Activated CD4-positive, alpha-beta memory T cell treated with anti-CD3 and anti-CD28 coated beads for 36 hours (primary cell): ENCODE measurements at places on chromosomes 16 and 17. TPM values are rescaled to one million over a fixed set of nuclear protein-coding genes. Genes with fewer than 3 reads are reported as not detected.
A peak's percentile ranks its signal among the peaks of the same experiment; 100 is the strongest.

DNA sequence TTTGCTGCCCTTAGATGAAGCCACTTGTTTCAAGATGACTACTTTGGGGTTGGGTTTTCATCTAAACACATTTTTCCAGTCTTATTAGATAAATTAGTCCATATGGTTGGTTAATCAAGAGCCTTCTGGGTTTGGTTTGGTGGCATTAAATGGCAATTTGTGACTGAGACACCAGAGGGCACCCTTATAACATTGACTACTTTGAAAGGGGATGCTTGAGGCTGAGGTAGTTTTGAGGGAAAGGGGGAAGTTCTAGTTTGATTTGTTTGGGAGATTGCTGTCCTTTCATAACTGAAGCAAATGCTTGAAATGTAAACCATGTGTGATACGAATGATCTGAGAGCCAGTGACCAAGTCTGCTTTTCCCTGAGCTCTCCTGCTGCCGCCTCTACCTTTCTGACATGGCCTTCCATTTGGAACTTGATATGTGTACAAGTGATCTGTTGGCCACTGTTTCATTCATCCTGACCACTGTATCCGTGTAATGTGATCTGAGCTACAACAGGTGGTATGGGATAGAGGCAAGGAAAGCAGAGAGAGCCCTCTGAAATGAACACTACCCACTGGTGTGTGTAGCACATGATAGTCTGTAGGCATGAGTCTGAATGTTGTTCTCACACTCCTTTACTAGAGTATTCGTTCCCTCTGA is 5.8 kb upstream of the RARA start:
- DNase-seq, result peak; percentile 46

DNA sequence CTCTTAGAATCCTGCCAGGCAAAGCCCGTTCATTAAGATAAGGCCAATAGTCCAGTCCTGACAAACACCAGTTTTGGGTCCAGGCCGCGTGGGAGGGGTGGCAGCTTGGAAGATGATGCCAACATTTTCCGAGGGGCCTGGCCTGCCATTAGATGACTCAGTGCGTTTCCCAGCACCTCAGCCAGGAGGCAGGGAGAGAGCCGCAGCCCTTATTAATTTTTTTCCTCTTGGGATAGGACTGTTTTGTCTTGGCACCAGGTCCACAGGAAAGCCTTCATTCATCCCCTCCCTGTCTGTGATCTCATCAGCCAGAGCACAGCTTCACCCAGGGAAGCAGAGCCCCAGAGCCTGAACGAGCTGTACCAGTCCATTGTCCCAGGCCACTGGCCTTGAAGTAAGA is 4.7 kb upstream of the NDEL1 start:
- DNase-seq, result no peak

DNA sequence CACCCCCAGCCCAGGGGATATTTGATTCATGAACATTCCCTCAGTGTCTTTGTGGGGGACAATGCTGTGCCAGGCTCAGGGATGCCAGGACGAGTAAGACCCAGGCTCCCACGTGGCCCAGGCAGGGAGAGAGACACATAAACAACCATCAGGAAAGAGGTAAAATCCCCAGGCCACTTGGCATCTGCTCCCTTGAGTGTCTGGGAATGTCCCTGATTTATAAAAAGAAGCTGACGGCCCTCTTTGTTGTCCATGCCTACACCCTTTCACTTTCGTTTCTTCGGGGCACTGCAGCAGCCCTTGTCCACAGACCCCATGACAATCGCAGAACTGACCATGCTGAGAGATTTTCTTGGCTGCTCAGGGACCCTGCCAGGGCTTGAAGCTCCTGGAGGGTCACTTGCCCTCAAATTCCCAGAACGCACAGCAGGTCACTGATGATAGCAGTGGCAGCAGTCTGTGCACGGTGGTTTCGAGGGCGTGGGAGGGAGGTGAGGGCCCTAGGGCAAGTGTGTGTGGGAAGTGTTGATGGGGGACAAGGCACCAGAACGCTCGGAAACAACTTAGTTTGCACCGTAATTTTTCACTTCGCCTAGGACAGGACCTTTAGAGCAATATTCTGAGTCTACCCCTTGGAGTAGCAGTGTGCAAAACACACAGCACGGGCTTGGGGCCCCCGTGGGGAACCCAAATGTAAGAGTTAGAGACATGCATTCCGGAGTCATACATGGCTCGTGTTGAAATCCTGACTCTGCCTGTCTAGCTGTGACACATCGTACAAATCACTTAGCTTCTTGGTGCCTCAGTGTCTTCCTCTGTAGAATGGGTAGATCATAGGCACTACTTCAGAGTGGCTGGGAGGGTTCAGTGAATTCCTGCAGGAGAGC is 4.7 kb downstream of the NOD2 start:
- DNase-seq, result peak; percentile 85

The TMEM238L gene
- total RNA-seq, result not detected

GRCh38 chr17:67993998-67994361 is 2.3 kb downstream of the C17orf58 start:
- no peak for DNase-seq

DNA sequence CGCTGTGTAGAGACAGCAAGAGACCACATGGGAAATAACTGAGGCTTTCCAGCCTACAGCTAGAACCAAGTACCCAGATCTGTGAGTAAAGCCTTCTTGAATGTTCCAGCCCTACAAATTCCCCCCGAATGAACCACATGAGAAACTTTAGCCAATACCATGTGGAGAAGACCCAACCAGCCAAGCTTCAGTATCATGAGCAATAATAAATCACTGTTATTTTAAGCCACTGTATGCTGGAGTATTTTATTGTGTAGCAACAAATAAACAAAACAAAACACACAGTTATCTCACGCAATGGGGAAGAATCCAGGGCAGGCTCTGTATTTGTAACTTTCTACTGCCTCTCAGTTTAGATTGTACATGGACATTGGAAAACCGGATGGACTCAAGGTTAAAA is 426.2 kb downstream of the CDH11 start:
- DNase-seq, result no peak

The GRB2 gene
- total RNA-seq, result 182 TPM

The TMEM235 gene
- total RNA-seq, result not detected
